ENCODE measurements at places on chromosomes 12 and 14.

DNA sequence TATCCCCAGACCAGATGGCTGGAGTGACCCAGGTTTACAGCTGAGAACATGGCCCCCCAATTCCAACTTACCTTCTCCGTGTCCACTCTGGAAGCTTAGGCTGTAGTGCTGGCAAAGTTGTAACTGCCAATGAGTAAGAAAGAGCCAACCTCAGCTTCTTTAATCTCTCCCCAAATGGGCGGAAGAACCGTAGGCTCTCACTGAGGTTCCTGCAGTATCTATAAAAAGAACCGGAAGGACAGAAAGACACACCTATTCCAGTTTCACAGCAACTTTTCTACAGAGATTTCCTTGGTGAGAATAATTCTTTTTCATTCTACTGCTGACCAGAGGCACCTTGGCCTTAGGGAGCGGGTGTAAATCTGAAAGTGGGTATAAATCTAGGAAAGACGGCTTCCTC lies at the start of gene GPRC5D:
TSS of gene GPRC5D (minus strand) at position 135 of the 400 bp plus-strand sequence. CDS start 1,786 bp downstream, outside the sequence.
- no peaks in the 10 kb centered on the region for H3K36me3 ChIP-seq
- DNase-seq: no peak
- H3K4me3 ChIP-seq: no peak within 1 kb of the TSS
- H3K27me3 ChIP-seq: no peaks in the 10 kb centered on the region

DNA sequence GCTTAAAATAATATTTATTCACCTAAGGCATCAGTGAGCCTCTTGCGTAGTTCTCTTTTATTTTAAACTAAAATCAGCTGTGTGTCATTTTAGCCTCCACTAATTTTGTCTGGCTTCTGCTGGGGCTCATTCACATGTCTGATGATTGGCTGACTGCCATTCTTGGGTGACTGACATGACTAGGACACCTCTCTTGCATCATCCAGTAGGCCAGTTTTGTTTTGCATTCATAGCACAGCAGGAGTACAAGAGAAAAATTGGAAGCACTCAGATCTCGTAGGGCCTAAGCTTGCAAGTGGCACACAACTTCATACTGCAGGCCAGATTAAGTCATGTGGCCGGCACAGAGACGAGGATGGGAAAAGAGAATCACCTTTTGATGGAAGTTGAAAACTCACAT lies 1226.5 kb downstream of the GALC start:
- H3K36me3 ChIP-seq: no peaks in the 10 kb centered on the region
- no peak for DNase-seq
- H3K4me3 ChIP-seq: no peak overlapping the region
- H3K27ac ChIP-seq: no peak overlapping the region

GRCh38 chr14:29618323-29619067 lies 309.2 kb downstream of the PRKD1 start:
- DNase-seq: no peak
- no peak overlapping the region for H3K27ac ChIP-seq
- no peaks in the 10 kb centered on the region for H3K36me3 ChIP-seq
- H3K27me3 ChIP-seq: no peaks in the 10 kb centered on the region

GRCh38 chr12:72390146-72390545 lies 118.0 kb downstream of the TRHDE start:
- H3K36me3 ChIP-seq: no peaks in the 10 kb centered on the region
- no peak overlapping the region for H3K27ac ChIP-seq
- DNase-seq: no peak
- no peaks in the 10 kb centered on the region for H3K4me1 ChIP-seq

DNA sequence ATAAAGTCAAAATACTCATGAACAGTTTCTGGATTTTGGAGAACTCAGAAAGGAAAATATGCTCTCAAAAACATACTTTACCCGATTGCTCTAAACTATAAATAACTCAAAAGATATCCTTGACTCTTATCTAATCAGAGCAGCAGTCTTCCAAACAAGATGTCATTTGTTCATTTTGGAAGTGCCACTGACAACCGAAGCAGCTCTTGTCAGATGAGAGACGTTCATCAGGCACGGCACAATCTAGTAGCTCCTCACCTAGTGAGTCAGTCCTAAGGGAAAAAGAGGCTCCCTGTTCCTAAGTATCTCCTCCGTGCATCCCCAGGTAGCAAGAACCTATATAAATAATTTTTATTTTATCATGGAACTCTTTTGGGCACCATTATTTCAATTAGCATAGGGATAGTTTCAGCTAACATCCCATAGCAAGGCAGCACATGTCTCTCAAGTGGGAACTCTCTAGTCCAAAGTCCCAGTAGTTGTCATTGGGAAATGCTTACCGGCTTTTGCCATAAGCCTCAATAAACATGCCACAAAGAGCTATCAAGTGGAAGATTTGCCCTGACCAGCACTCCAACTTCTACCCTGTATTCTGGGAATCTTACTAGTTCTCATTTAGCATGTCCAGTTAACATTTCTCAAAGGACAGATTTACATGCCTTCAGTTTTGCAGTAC lies 14.1 kb upstream of the TMEM263 start:
- H3K27ac ChIP-seq: no peak overlapping the region
- peaks cover 4% of the 10 kb centered on the region for H3K27me3 ChIP-seq
- no peak for DNase-seq
- H3K4me3 ChIP-seq: no peak overlapping the region
- H3K4me1 ChIP-seq: no peaks in the 10 kb centered on the region

DNA sequence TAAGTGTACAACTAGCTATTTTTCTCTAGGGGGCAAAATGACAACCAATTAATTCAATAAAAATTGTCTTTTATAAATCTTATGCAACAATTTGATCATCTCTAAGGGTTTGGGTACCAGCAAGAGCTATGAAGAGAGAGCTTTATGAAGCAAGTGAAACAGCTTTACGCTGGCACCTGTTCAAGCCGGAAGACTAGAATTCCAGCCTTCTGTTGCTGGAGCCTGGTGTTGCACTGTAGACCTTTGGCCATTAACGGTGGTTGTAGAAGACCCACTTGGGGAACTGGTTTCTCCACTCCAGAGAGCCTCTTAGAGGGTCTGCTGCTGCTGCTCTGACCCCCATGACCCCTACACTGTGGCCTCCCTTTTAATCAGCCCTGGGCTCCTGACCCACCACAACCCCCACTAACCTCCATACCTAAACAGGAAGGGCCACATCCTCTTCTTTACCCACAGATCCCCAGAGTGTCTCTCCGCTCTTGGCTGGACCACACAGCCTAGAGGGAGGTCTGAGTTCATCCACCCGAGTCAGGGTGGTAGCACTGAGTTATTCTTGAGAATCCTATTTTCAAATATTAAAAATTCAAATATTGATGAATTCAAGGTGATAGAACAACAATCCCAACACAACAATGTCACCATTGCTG lies 54.6 kb upstream of the STON2 start:
- H3K4me1 ChIP-seq: peaks cover 8% of the 10 kb centered on the region

DNA sequence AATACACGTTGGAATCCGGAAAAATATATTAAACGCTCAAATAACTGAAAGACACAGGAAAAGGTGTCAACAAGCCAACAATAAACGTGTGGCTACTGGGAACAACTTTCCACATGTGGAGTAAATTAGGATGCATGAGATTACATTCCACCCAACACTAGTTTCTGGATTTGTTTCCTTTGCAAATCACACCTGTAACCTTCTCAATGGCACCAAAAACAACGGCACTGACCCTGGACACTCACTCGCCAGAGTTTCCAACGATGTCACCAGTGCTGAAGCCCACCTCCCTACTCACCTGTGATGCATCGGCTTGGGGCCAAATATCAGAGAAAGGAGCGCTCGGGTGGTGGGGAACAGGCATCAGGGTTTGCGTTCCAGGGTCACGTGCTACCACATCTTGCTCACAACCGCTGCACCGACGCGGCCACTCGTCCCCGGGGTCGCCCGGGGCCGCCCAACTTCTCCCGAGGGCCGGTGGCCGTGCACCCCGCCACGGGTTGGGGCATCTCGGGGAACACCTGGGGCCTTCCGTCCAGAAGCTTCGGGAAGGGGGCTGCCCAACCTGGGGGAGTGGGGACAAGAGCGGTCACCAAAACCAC lies 629 bp downstream of the PRDM4 start:
- H3K36me3 ChIP-seq: peaks cover 16% of the 10 kb centered on the region
- peak; percentile 42 for DNase-seq
- H3K4me3 ChIP-seq: peak overlapping the region; percentile 88

GRCh38 chr12:40581889-40582288 lies 110.3 kb upstream of the CNTN1 start:
- H3K36me3 ChIP-seq: no peaks in the 10 kb centered on the region
- no peaks in the 10 kb centered on the region for H3K27me3 ChIP-seq
